ENCODE measurements at places on chromosomes 13 and 19. TPM values are rescaled to one million over a fixed set of nuclear protein-coding genes. Genes with fewer than 3 reads are reported as not detected.
A peak's percentile ranks its signal among the peaks of the same experiment; 100 is the strongest.

- no peak for DNase-seq
These were observed 13.4 kb downstream of the ZNF20 start for GRCh38 chr19:12126707-12127106.

DNA sequence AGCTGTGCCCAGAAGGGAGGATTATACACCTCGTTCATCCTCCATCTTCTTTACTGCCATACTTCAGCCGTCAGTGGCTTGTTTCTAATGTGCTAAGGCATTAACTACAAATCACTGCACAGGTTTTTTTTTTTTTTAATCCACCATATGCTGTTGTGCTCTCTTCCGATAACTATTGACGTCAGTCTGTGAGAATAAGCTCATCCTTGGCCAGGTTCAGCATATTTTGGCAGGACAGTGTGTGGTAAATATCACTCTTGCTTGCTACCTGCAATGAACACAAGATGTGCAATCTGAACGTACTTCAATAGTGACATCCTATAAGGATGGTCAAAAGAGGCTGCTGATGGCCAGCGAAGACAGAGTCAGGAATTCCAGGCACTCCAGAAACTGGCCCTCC, 2030.7 kb upstream of the PCDH20 start:
- DNase-seq: no peak

- DNase-seq: peak; percentile 75
These were observed 10.3 kb downstream of the EHD2 start for GRCh38 chr19:47723581-47723940.

DNA sequence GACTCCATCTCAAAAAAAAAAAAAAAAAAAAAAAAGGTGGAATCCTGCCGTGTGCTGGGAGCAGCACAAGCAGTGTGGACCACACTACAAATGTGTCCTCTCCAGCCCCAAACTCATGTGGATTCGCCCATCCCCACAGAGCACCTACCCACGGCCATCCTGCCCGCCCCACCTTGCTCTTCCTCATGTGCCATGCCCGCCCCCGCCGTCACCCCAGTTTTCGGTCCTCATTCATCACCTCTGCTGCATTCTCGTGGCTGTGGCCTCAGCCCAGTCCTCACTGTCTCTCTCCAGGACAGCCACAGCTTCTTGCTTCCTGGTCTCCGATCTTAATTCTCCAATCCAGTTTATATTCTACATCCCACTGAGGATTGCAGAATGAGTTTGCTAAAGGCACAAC, 80.0 kb upstream of the TM9SF2 start:
- no peak for DNase-seq

DNA sequence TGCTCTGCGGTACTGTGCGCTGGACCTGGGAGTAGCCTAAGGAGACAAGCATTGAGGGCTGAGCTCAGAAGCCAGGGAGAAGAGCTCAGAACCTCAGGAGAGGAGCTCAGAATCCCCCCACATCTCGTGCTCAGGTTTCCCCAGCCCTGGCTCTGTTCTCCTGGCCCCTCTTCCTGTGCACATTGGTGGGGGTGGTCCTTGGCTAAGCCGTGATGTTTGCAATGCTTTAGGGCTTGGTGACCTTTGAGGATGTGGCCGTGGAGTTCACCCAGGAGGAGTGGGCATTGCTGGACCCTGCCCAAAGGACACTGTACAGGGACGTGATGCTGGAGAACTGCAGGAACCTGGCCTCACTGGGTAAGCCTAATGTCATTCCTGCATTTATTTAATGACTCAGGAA, 6.6 kb downstream of the ZNF557 start:
- no peak for DNase-seq

DNA sequence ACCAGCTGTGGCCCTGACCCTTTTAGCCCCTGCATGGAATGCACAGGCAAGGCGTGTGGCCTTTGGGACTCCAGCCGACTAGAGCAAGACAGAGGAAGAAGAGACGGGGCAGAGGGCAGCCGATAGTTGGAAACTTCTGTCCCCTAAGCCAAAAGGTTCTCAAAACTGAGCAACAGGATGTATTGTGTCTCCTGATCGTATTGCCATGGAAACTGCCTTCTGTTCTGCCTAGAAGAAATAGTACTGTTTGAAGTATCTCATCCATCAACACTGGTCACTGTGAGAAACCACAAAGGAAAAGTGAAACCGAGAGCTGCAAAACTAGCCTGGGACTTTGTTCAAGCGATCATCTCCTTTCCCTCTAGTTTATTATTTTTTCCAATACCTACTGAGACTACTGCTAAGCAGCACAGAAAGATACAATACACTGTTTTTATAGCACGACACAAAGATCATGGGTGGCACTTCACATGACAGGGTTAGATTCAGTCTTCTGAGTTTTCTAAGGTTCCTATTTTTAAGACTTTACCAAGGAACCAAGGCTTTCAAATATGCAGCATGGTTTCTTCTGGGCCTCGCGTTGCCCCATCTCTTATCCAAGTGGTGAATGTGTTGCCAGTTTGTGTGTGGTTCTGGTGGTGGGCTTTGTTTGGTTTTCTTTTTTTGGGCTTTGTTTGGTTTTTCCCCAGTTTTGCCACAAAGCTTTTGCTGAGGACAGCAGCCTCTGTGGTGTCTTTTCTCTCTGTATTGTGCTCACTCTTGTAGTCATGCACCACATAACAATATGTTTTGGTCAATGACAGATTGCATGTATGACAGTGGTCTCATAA, 49.3 kb upstream of the GPR183 start:
- peak; percentile 96 for DNase-seq

GRCh38 chr19:2740314-2740656, 468 bp upstream of the SLC39A3 start:
- DNase-seq: no peak

DNA sequence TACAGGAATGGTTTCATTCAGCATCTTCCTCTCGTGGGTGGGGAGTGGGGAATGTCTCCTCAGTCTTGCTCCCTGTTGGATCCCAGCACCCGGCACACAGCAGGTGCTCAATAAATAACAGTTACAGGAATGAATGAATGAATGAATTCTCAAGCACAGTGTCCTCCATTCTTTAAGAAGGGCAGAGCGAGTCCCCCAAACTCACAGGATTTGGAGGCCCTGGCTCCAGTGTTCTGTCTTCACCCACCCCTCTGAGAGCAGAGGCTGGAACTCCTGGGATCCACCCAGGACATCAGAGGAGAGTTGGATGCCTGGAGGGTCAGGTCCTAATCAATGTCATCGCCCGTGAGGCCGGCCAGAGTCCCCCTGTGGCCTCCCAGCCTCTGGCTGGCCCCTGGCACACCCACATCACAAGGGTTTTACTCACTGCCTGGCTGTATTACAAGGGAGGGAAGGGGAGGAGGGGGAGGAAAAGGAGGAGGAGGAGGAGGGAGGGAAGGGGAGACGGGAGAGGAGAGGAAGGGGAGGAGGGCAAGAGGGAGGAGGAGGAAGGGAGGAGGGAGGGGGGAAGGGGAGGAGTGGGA, 8.7 kb upstream of the CREB3L3 start:
- DNase-seq: peak; percentile 71

DNA sequence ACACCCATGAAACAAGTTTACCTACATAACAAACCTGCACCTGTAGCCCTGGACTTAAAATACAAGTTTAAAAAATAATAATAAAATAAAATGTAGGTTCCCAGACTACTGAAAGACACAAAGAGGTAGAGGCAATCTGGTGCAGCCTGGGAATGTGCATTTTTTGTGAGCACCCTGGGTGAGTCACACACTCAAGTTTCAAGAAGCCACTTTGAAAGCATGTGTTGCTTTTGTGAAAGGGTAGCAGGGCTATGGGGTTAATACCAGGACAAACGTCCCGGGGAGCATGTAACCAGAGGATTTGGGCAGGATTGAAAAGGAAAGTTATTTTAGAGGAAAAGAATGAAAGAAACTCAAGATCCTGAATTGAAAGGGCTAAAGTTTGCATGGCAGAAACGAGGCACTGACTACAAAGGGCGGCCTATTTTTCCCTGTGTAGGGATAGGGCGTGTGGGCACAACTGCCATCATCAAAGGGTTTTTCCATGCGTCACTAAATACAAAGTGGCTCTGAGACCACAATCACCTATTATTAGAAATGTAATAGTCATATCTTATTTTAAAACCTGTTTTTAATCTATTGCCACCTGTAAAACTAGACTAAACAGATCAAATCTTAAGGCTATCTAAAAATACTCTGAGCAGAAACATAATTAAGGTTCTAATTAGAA, 314.9 kb downstream of the COG6 start:
- no peak for DNase-seq

DNA sequence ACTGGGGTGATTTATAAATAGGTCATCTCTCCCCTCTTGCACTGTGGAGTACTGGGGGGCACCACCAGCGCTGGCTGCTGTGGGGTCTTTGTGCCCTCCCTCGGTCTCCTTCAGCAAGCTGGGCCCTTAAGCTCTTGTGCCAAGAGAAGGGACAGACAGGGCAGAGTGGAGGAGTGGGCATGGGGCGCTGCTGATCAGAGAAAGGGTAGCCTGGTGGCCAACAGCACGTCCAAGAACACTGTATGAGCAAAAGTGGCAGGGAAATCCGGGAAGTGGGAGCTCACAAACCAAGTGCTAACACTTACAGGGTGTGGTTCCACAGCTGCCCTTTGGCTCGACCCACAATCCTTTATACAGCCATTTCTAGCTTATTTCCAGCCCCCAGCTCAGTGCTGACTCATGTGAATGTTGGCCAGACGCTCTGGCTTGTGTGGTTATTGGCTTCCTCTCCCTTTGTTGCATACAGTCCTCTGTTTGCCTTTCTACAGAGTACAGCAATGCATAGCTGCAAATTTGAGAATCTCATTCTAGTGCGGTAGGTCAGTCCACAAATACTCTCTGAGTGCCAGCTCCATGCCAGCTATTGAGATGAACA, 298.8 kb downstream of the SHISA2 start:
- DNase-seq: peak; percentile 90

- DNase-seq: no peak
These were observed 31.9 kb upstream of the CCNE1 start for GRCh38 chr19:29779921-29780320.

DNA sequence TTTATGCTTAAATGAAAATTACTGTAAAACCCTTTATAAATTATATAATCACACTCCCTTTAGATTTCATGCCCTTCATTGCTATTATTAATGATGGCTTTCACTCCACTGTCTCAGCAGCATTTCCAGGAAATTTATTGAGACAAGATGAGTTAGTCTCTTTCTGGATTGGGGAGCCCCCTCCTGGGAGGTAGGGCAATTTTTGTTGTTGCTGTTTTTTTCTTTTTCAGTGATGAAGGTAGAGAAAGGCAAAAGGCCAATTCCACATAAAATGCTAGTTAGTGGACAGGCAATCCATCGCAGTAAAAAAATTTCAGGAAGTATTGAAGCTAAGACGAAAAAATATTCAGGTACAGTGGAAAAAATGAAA, 80.2 kb downstream of the TEX26 start:
- DNase-seq: peak; percentile 54

GRCh38 chr19:53553156-53553555, 15.2 kb downstream of the ZNF331 start:
- no peak for DNase-seq

- peak; percentile 93 for DNase-seq
These were observed 8.9 kb upstream of the TPM4 start for GRCh38 chr19:16067205-16067938.

- DNase-seq: peak; percentile 38
These were observed 521.8 kb downstream of the MYO16 start for GRCh38 chr13:109151255-109151654.

GRCh38 chr13:23349161-23349897, 84.2 kb downstream of the SACS start:
- DNase-seq: no peak

- DNase-seq: no peak
These were observed 9.1 kb downstream of the PLD3 start for GRCh38 chr19:40357640-40358039.

DNA sequence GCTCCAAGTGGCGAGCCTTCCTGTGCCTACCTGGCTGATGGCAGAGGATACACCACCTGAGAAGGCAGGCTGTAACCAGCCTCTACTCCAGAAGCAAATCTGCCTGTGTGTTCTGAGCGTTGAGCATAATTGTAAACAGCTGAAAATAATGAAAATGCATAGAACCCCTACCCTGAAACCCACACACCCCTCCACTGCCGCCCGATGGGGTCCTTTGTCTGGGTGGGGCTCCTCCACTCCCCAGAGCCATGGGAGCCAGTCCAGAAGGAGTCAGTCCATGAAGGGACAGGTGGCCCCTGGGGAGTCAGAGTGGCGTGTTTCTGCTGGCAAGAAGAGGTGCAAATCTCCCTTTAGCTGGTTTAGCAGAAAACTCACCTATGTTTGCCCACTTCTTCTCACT, 8.0 kb upstream of the SOX1 start:
- DNase-seq: no peak

DNA sequence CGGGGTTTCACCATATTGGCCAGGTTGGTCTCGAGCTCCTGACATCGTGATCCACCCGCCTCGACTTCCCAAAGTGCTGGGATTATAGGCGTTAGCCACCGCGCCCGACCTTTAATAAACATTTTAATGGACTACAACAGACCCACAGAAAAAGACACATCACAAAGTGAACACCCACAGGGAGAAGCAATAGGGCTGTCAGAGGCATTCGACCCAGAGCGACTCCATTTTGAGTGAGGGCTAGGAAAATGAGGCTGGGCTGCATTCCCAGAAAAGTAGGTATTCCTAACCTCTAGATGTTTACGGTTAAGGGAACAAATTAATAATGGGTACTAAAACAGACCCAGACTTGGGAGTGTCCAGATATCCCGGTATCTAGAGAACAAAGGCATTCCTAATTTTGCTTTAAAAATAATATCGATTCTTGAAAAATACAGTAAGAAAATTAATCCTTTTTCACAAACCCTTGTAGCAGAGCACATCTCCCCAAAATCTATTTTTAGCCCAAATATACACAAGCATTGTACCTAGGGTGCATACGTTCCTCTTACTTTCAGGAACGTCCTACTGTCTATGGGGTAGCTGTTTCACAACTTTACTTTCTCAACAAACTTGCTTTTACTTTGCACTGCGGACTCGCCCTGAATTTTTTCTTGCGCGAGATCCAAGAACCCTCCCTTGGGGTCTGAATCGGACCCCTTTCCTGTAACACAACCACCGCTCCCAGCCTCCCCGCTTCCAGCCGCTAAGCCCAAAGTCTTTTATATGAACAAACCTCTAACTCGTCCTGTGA, 811 bp upstream of the ZNF8 start:
- DNase-seq: no peak

Gene GIPC3
- total RNA-seq: not detected

Gene SOX1
- total RNA-seq: not detected

Gene LIM2
- total RNA-seq: not detected

Gene PNMA8A
- 3.1 TPM for total RNA-seq

Gene ZNF565
- 3.6 TPM for total RNA-seq

Gene MLNR
- total RNA-seq: not detected

Gene ZSCAN1
- total RNA-seq: not detected

Gene ZNF550
- 9.4 TPM for total RNA-seq

Gene MUC16
- total RNA-seq: not detected

Gene CCL25
- total RNA-seq: not detected

Gene ZNF274
- total RNA-seq: 26.7 TPM

All from M059J (cell line).